ENCODE measurements at places on chromosomes 1 and 21.

GRCh38 chr21:27407271-27407670 lies 440.4 kb upstream of the ADAMTS5 start:
- DNase-seq, result no peak

- DNase-seq, result peak; percentile 46
These were observed 58.7 kb upstream of the APOBEC4 start for GRCh38 chr1:183711741-183712361.

DNA sequence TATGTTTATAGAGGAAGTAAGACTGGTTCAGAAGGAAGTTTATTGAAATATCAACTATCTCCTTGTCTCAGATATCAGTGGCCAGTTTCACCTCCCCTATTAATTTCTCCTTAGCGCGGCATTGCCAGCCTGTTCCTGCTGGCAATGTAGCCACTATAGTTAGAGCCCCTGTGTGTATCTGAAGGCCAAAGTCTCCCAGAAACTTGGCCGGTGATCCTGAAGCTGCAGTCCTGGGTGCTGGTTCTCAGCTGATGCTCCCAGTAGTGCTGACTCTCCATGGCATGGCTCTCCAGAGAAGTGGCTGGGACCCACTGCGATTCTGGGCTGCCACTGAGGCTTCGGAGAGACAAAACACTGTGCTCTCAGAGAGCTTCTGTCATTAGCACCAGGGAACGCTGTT lies 59.9 kb downstream of the TNN start:
- DNase-seq, result no peak

DNA sequence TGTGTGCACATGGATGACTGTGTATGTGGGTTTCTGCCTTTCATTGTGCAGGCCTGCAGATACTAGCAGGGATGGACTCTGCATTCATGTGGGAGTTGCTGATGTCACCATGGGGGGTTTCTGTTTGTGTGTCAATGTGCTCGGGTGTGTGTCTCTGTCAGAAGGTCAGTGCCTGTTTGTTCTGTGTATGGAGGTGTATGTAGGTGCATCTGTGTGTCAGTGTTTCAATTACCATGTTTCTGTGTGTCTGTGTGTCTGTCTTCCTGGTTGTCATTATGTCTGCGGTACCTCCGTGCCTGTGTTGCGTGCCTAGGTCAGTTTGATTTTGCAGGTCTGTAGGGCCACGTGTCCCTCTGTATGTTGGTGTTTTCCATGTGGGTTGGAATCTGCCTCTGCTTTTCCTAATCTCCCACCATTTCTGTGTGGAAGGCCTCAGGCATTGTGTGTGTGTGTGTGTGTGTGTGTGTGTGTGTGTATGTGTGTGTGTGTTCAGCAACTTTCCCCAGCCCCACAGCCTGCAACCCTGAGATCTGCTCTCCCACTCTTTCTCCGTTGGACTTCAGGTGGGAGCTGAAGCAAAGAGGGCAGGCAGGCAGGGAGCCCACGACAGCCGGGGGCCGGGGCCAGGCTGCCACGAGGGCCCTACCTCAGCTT lies 36.7 kb upstream of the WASF2 start:
- DNase-seq, result no peak

DNA sequence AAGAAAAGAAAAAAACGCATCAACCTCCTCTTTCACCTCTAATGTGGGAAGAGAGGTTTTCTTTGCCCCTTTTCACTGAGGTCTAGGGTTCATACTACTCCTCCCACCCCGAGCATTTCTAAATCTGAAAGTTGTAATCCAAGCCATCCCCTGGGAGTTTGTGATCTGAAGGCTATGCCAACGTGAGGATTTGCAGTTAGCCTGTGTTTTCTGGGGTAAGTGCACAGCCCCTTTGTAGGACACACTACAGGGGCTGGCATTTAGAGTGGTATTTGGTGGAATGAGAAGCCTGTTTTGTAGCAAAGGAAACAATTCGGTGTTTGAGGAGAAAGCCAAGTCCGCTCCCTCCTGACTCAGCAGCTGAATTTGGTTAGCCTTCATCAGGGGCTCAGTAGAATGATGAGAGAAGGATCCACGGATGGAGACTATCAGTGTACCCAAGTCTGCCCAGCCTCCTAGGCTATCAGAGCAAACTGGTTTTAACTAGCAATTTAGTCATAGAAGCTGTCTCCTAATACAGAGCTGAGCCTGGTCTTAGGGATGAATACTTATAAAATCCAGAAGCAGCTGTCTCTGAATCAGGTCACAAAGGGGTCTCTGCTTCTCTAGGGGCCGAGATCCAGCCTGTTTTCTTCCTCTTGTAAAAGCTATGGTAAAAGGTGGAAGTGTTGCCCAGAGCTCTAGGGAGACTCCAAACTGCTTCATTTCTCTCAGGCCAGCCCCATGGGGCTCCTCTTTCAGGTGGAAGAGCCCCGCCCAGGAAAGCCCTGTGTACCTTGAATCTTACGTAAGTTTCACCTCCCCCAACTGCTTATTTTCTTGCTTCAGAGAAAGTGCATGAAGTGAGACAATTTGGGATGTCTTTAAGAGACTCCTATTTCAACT lies 2.1 kb downstream of the PCP4L1 start:
- DNase-seq, result no peak

GRCh38 chr1:202439308-202439707 lies 90.8 kb downstream of the PPP1R12B start:
- DNase-seq, result no peak

DNA sequence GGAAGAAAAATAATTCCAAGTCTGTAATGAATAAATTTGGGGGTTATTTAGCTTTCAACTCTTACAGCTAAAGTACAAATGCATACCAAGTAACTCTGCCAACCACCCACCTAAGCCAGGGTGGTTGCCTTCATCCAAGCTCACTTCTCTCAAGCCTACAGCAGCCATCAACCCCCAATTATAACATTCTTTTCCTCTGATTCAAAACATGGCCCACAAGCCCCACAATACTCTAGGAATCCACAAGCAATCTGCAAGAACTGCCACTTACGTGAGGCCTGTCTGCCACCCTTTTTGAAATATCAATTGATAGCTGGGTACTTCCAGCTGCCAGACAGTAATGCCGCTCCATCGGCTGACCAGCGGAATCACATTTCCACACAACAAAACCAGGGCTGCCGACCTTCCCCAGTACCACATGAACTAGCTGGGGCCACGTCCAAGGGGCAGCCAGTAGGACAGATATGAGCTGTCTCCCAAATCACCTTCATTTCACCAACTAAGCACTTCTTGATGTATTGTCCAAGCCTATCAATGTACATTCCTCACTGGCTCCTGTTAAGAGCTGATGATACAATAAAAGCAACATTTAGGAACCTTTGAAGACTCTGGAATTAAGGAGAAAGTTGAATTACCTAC lies 3.2 kb downstream of the LBR start:
- DNase-seq, result no peak

DNA sequence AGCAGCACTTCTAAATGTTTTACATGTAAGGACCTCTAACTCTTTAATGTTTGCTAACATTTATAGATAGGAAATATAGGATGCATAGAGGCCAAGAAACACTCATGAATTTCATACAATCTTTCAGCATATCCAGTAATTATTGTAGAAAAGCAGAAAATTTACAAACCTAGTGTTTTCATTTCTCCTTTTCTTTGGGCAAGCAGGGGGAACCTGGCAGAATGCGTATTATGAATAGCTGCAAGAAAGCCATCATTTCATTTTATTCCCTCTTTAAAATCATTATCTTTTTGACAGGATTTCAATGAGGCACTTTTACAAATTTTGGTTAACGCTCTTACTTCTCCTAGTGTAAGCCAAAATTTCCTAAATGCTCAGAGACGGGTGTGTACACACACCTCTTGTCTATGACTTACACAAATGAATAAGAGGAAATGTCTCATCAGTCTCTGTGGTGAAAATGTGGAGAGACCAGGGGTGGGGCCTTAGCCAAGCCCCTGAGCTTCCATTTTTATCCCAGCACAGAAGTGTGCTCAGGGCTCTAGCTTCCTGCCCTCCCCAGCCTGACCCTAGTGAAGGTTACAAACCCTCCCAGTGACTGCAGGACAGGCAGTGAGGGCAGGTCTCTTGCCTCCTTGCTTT lies 91.6 kb downstream of the LRRC8C start:
- no peak for DNase-seq

- DNase-seq, result no peak
These were observed 97.3 kb downstream of the GLIS1 start for GRCh38 chr1:53641481-53642214.

DNA sequence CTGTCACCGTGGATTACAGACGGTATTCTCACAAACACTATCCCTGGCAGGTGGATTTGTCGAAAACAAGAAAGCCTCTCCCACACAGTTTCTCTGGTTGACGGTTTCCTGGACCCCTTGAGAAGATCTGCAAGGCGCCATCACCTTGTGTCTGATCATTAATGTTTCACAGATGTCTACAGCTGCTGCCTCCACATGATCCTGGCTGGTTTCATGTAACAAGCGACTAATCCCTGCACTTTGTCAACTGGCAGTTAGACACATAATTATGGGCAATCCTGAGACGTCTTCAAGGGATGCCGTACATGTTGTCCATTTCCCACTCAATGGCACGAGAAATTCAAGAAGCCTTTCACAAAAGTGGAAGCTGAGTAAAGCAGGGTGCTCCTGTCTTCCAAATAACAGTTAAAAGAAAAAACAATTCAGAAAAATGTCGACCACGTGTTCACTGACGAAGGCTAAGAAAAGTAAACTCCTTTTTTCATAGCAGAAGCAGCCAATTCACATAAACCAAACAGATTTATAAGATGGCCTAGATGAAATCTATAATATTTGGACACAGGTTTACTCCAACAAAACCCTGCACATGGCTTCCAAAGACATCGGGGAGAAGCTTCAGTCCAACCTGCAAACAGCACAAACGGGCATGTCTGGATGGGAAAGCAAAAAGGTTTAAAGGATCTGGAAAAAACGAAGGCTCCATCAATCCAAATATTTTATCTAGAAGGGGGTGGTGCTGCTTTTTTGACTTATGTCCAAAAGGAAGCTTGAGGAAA lies 52.2 kb downstream of the CAPZB start:
- DNase-seq, result no peak

DNA sequence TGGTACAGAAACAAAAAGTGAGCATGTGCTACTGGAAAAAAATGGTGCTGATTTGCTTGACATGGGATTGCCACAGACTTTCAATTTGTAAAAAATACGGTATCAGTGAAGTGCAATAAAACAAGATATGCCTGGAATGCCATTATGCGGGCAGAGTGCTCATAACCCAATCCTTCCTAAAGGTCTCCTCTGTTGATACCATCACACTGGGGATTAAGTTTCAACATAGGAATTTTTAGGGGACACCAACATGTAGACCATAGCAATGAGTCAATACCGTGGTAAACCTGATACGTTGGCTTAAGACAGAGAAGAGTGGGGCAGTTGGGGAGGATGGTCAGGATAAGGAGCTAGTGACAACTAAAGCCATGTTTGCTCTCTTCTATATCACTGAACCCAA lies 20.5 kb downstream of the MX1 start:
- DNase-seq, result no peak

GRCh38 chr1:235972311-235972689 lies 92.6 kb downstream of the NID1 start:
- DNase-seq, result peak; percentile 40

DNA sequence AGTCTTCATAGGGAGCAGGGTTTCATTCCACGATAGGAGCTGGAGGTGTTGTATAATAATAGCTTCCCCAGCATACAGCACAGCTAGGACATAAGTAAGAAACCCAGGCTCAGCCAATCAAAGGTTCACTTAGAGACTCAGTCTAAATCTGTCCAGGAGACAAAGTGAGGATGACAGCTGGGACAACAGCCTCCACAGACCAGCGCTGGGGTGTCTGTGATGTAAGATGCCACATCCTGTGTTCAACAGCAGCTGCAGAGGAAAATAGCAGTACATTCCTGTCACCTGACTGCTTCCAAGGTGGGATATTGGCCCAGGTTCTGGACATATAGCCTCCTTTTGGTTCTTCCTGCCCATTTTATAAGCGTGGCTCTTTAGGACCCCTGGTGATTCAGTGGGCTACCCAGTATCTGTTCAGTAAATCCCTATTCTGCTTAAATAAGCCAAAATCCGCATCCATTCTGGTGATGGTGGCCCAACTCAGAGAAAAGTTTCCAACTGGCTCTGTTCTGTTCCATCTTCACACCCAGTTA lies 176.8 kb upstream of the SYT6 start:
- no peak for DNase-seq

DNA sequence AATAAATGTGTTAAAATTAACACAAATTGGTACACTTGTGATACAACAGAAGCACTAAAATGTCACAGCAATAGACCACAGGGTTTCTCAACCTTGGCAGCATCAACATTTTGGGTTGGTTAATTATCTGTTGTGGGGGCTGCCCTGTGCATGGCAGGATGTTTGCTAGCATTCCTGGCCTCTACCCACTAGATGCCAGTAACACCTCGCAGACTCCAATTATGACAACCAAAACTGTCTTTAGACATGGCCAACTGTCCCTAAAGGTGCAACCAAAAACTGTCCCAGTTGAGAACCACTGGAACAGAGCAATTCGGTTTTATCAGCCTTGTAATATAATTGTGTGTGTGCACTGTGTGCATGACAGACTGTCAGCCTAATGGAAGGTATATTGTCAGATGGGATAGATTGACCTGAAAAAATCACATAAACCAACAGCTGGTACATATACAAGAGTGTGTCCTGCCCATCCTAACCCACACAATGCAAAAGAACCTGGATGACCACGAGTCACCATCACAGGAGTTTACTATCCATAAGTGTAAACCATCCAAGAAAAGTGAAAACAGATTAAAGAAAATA lies 13.5 kb upstream of the ERG start:
- DNase-seq, result no peak

DNA sequence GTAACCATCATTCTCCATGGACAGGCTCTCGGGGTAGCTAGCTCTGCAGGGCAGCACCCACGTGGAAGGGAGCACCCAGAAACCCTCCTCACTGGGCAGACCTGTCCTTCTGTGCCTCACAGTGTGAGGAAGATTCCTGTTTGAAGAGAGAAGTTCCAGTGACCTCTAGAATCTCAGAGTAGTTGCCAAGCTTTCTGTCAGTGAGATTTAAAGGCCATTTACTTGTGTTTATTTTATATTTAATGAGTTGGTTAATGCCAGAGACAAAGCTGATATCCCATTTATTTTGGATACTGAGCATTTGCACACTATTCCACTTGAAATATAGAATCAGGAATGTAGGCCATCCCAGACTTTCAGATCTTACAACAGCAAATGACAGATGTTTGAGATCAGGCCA lies 28.7 kb downstream of the MTARC1 start:
- no peak for DNase-seq

DNA sequence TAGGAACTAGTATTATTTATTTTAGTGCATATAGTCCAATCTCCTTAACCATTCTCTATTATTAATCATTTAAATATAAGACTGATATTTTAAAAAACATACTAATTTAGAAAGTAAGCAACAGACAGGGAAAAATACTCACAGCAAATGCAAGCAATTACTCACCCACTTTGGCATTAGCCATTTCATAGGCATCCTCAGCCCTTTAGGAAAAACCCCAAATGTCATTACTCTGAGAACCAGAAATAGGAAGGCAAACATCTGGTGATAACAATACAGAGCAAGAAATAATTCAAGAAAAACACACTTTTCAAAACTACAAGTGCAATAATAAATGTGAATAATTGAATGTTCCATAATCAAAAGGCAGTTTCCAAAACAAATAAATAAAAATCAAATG lies 545.1 kb downstream of the PLPP3 start:
- DNase-seq, result no peak

GRCh38 chr1:226314055-226314454 lies 5.1 kb upstream of the LIN9 start:
- no peak for DNase-seq

GRCh38 chr1:211939876-211940468 lies 95.4 kb downstream of the INTS7 start:
- no peak for DNase-seq
